GM23248 (cell line): ENCODE measurements at places on chromosomes 4 and X. TPM values are rescaled to one million over a fixed set of nuclear protein-coding genes. Genes with fewer than 3 reads are reported as not detected.

DNA sequence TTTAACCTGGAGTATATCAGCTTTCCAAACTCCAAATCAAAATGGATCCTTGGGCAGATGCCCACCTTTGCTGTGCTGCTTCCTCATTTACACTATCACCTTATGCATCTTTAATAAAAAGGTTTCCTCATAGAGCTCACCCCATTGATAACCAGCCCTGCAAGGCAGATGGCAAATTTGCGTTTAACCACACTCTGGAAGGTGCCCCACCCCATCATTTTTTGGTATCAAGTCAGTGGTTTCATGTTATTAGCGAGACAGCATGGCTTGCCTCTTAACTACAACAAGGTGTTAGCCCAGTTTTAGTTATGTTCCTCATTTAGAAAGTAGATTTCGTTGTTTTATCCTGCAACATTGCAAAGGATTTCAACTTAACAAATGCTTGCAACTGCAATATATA is 214.0 kb upstream of the WDFY3 start:
- no peak overlapping the region for H3K4me3 ChIP-seq
- H3K27ac ChIP-seq = no peak overlapping the region
- no peak for DNase-seq
- no peaks in the 10 kb centered on the region for H3K36me3 ChIP-seq
- no peaks in the 10 kb centered on the region for H3K4me1 ChIP-seq
- H3K27me3 ChIP-seq = no peaks in the 10 kb centered on the region

DNA sequence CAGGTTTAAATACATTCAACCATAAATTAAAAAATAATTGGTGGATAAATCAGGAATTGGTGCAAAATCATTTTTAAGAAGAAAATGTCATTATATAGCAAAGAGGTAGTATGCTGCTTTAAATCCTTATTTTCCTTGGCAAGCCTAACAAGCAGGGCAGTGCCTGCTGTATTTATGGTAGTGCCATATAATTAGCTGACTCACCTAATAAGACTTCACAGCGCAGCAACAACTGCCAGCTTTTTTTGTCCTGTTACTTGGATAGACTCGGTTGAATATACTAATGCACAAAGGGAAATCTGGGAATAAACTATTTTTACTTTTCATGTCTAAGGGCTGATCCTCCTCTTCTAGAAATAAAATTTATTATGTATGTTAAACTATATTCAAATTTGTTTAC is 99.1 kb downstream of the SNCA start:
- no peaks in the 10 kb centered on the region for H3K36me3 ChIP-seq
- peak; percentile 66 for DNase-seq
- no peak overlapping the region for H3K4me3 ChIP-seq

DNA sequence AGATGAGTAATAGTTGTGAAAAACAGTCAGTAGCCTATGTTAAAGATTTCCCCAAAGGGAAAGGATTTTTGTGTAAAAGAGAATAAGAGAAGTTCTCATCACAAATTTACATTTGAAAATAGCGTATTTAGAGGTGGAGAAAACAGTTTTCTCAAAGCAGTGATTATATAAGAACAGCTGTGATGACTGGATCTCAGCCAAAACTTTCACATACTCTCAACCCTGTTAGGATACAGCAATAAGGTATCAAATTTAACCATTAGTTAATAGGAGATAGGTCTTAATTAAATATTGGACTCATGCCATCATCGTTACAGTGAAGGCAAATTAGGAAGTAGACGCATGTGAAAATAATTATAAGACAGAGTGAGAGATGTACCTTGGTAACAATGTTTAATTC is 622.7 kb downstream of the PCDH18 start:
- no peak for DNase-seq
- H3K27ac ChIP-seq = no peak overlapping the region
- H3K36me3 ChIP-seq = no peaks in the 10 kb centered on the region
- no peaks in the 10 kb centered on the region for H3K4me1 ChIP-seq
- no peaks in the 10 kb centered on the region for H3K27me3 ChIP-seq

GRCh38 chrX:7904562-7904961 is 22.7 kb downstream of the PNPLA4 start:
- H3K27ac ChIP-seq = no peak overlapping the region
- no peaks in the 10 kb centered on the region for H3K27me3 ChIP-seq
- H3K36me3 ChIP-seq = no peaks in the 10 kb centered on the region
- peak; percentile 19 for DNase-seq
- H3K4me1 ChIP-seq = no peaks in the 10 kb centered on the region

The ABLIM2 gene
- total RNA-seq = not detected in 2 replicates
